CD14-positive monocyte (primary cell): ENCODE measurements at places on chromosomes 7 and 10.

DNA sequence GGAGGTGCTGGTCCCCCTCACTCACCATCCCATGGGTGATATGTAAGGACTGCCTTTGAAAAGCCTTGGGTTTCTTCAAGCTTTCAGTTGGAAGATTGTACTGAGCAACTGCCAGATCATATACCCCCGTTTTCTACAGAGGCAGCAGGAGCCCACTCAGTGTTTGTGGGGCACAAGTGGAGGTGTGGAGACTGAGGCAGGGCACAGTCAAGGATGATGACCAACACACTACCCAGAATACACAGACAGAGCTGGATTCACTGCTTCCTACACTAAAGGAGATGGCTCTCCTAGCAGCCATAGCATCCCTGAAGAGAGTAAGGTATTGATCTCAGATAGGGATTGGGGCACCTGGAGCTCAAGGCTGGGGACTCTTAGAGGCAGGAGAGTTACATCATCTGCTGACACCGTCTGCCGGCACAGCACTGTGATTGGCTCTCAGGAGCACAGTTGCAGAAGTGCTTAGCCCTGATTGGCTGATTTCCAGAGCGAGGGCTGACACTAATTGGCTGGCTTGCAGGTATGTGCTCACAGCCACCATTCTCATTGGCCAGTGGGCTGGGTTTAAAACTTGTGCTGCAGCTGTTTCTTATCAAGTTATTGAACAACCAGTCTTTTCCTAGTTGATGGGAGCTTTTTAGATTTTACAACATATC, 77.9 kb upstream of the PFKP start:
- no peak for DNase-seq

DNA sequence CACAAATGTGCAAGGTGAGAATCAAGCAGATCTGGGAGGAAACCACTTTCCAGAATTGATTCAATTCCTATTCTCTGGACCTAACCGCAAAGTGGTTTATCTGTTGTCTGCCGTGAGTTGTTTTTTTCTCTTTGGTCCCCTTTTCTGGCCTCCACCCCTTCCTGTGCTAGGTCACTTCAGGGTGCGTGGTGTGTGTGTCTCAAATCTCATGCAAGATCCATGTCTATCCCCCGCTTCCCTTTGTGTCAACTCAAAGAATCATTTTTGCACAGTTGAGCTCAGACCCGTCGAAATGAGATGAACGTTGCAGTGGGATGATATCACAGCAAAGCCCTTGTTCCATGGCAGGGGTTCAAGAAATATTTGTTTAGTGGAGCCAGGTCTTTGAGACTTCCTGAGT, 184.5 kb downstream of the GATA3 start:
- no peak for DNase-seq

DNA sequence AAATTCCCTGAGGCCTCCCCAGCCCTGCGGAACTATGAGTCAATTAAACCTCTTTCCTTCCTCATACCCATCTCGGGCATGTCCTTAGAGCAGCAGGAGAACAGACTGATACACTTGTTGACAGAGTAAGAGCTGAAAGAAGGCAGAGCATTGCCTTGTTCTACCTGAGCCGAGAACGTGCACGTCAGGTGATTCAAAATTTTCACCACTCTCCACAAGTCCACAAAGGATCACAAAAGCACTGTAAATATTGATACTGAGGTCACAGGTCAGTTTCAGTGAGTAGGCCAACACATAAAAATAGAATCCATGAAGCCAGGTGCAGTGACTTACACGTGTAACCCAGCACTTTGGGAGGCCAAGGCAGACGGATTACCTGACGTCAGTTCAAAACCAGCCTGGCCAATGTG, 27.8 kb downstream of the DCLRE1C start:
- DNase-seq, result no peak

DNA sequence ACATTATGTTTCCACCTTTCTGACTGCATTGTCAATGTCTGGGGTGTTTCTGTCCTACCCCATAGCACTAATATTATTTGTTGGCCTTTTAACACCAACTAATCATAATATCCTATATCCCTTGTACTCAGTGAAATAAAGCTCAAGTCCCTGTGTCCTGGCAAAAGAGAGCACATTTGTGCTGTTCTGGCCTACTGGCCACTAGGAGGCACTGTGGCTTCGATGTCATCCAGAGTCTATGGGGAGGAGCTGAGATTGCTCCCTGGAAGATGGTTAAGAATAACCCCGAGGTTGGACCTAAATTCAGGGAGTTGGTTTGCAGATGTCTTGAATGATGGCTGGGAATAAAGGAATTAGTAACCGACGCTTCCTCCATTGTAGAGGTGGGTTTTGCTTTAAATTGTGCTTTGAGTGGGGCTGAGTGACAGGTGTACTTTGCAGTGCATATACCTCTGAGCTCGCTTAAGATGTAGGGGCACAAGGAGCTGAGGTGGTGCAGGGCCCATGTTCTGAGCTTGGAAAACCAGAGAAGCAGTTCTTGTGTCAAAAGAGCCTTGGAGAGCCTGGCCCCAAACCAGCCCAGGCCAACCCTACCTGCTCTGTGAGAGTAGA, 191.2 kb upstream of the PRSS1 start:
- DNase-seq, result peak; percentile 64

DNA sequence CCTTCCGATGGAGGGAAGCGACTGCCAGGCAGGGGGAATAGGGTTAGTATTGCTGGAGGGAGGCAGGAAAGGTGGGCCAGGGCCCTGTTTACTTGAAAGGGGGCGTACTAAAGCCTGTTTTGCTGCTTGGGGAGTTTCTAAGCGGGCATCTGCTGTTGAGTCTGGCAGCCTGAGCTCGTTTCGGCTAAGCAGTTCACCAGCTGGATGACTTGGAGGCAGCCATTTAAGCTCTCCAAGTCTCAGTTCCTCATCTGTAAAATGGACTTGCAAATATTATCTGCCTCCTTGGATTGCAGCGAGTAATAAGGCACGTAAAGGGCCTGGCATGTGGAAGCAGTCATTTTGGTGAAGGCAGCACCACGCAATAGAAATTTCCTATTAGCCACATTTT, 44.0 kb downstream of the LDB3 start:
- DNase-seq, result no peak

GRCh38 chr10:17766731-17767130, 14.7 kb downstream of the TMEM236 start:
- no peak for DNase-seq

GRCh38 chr10:97019213-97019844, 166.4 kb downstream of the SLIT1 start:
- DNase-seq, result no peak

DNA sequence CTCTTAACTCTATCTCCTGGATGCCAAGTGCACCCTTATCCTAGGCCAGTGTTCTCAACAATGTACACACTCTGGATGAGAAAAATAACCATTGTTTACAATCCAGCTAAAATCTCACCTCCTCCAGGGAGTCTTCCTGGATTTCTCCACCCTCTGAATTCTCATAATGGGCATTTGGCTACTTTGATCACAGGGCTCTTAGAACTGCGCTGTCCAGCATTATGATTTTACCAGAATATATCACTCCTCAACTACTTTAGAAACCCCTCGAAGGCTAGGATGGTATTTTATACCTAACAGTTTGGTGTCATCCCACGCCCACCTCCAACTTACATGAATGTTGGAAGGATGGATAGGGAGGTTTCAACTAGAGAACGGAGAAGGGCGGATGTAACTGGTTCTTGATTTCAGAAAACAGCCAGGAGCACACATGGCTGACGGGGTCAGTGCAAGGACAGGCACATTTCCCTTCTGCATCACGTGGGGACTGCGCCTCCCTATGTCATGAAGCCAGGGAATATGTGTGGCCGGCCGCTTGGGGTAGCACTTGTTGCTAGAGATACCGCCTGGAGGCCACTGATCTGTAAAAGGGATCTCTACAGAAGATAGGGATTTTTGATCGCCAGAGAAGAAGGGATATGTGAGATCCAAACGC, 1.2 kb upstream of the ATP6V0E2 start:
- peak; percentile 81 for DNase-seq

DNA sequence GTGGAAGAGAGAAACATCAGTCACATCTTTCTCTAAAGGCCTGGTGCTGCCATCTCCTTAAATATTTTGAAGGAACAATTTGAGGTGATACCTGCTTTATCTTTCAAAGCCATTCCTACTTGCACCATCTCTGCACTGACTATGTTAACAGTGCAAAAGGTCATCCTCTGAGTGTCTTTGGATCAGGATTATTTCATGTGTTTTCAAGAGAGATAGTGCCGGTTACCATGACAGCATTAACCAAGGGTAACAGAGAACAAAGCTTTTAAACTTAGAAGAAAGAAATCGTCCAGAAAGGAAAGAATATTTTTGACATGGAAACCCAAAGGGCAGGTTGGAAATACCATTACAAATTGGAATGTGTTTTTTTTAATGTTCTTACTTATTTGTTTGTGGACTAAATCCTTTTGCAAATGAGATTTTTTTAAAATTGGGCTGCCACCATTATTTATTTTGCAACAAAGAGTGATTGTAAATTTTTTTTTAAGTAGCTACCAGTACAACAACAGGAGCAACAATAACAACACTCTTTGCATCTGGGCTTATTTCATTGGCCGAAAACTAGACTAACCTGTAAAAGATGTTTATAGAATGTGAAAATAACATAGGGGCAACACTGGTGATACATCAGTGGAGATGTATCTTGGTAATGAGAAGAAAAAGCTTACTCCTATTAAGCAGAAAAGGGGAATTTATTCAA, 234.2 kb downstream of the CREB5 start:
- no peak for DNase-seq

DNA sequence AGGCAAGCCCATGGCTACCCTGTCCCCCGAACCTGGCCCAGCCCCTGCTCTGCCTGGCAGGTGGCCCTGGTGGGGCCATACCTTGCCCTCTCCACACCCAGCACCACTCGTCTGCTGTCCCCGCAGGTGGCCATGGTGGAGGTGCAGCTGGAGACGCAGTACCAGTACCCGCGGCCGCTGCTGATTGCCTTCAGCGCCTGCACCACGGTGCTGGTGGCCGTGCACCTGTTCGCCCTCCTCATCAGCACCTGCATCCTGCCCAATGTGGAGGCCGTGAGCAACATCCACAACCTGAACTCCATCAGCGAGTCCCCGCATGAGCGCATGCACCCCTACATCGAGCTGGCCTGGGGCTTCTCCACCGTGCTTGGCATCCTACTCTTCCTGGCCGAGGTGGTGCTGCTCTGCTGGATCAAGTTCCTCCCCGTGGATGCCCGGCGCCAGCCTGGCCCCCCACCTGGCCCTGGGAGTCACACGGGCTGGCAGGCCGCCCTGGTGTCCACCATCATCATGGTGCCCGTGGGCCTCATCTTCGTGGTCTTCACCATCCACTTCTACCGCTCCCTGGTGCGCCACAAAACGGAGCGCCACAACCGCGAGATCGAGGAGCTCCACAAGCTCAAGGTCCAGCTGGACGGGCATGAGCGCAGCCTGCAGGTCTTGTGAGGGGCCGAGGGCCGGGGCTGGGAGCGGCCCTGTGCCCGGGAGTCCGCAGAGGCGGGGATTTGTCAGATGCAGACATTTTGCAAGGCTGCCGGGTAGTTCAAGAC, 13.2 kb downstream of the ORAI2 start:
- no peak for DNase-seq

GRCh38 chr10:133411523-133412380, 12.7 kb downstream of the SPRN start:
- no peak for DNase-seq

DNA sequence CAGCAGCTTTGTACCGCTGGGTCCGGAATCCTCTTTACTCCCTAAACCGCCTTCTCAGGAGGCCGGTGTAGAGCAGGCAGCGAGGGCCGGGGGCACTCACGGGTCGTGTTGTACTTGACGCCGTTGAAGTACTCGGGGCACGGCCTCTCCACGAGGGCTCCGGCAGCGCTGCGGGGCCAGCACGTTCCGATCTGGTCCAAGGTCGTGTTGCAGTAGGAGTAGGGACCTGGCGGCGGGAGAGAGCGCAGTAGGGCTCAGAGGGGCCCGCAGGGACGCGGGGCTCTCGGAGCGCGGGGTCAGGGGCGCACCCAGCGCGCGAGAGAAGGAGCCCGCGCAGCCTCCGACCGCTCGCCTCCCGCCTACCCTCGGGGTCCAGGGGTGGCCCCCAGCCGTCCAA, 443 bp downstream of the CRHR2 start:
- DNase-seq, result no peak

DNA sequence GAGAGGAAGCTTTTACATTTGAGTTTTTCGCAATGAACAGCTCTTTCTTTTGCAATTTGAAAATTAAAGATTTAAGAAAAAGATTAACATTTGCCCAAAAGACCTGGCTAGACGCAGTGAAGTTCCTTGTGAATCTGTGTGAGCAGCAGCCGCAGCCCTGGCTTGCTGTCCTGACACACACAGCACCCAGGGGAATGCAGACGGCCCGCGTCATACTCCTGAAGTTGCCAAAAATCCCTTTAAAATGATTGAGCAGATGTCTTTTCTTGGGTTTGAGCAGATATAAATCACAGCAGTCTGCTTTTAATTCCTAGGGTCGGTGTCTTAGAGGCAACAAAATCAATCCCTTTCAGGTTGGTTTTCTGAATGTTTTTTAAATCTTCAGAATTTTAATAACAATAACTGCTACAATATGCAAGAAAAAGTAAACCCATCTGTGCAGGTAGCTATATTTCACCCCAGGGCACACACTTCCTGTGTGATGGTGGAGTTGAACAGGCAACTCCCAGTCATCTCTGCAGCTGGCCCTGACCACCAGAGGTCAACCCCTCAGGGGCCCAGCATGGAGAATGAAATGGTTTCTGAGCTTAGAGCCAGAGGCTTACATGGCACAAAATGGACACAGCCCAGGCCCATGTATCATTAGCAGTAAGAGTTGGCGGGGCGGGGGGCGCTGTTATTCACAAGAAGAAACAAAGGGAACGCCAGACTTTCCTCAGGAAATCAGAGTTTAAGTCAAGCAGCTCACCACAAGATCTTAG, 32.2 kb upstream of the TRIL start:
- DNase-seq, result no peak

DNA sequence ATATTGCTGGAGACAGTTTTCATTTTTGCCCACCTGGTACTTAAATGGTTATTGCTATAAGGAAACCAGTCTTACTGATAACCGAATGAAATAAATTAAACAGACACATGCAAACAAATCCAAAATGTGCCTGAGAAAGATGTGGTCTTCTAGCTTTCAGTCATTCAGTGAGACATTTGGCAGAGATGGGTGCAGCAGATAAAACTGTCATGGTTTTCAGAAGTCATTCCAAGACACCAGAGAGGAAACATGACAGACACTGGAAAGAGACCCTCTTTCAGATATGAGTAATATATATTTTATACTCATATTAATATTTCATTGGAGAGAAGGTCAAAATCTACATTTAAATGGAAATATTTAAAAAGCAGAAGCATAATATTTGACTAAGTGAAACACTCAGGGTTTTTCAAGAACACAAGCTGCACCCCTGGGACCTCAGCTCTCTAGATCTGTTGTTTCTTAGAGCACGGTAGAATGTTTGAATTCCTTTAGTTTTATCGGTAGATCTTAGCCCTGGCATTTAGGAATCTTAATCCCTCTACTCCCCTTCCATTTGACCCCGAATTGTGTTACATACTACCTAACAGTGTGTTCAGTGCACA, 246.1 kb downstream of the AUTS2 start:
- no peak for DNase-seq

- no peak for DNase-seq
Measured at GRCh38 chr7:55588379-55588699, 16.0 kb upstream of the VOPP1 start.

GRCh38 chr10:33993917-33994316, 659.5 kb upstream of the NRP1 start:
- no peak for DNase-seq
